ENCODE measurements at places on chromosomes 2 and 18. TPM values are rescaled to one million over a fixed set of nuclear protein-coding genes. Genes with fewer than 3 reads are reported as not detected.

The IL18R1 gene
- 0.53 TPM for total RNA-seq

The SLC38A11 gene
- not detected for total RNA-seq

The PKDCC gene
- 63.1 TPM for total RNA-seq

The CHN1 gene
- total RNA-seq = 61.4 TPM

The TTN gene
- total RNA-seq = under 0.01 TPM

The GRHL1 gene
- under 0.01 TPM for total RNA-seq

The TEKT4 gene
- total RNA-seq = not detected

The PROM2 gene
- total RNA-seq = under 0.01 TPM

The ANKRD30BL gene
- total RNA-seq = not detected
